ENCODE measurements at places on chromosomes 5 and 9. TPM values are rescaled to one million over a fixed set of nuclear protein-coding genes. Genes with fewer than 3 reads are reported as not detected.

DNA sequence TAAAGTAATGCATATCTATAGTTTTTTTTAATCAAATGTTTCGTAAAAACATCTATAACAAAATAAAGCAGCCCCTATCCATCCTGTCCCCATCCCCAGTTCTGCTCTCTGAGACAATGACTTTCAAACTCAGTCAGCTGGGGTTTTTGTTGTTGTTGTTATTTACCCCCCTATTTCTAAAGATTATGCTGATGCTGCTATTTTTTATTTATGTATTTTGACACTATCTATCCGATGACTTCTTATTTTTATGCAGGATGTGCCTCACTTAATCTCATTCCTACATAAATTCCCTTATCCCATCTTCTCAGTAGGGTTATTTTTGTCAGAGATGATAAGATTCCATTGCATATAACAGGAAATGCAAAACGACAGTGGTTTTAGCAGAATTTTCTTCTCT is 45.3 kb upstream of the ENTREP1 start:
- H3K27me3 ChIP-seq, result no peaks in the 10 kb centered on the region
- no peak overlapping the region for H3K27ac ChIP-seq
- no peak for DNase-seq
- H3K36me3 ChIP-seq, result no peaks in the 10 kb centered on the region
- H3K4me1 ChIP-seq, result no peaks in the 10 kb centered on the region
- H3K4me3 ChIP-seq, result no peak overlapping the region

DNA sequence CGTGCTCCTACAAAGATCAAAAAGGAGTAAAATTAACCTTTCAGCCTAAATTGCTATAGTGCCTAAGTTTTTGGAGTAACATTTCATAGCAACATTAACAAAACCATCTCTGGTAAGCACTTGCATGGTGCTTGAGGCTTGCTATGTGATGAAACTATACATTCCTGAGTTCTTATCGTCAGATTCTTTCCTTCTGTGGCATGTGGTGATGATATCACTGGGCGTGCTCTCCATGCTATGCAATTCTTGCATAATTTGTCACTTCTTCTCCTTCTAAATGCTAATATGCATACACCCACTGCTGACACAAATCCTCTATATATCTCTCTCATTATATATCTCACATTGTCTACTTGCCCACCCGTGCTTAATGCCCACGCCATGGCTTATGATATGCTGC is 2019.9 kb downstream of the MAT2B start:
- no peak overlapping the region for H3K4me3 ChIP-seq
- H3K27ac ChIP-seq, result no peak overlapping the region
- H3K4me1 ChIP-seq, result no peaks in the 10 kb centered on the region
- DNase-seq, result no peak

DNA sequence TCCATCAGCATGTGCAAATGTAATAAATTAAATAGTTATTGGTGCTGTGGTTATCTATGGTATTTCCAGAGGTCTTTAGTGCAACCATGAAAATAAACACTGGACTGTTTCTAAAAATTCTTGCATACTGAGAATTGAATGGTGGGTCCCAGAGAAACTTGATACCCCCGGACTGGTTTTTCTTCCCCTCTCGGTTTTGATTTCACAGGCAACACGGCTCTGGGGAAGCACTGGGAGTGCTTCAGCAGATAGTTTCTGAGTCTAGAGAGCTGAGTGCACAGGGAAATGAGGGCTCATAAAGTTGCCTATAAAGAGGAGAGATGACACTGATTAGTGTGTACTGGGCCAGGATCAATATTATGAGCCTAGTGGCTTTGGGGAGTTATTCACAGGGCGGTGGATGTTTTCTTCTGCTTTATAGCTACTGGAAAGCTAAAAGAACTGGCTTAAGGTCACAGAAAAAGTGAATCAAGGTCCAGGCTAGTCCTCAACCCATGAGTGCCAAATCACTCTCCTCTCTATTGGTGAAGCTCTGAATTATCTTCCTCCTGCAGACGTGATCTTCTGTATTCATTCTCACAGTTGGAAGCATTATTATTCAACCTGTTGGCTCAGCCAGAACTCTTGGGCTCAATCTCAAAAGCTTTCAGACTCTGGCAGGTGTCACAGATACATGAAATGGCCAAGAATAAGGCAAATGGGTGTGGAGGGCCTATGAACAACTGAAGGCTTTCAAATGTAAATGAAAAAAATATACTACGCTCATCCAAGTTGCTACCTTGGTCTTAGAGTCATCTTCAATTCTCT is 170.2 kb upstream of the HMHB1 start:
- peaks cover 14% of the 10 kb centered on the region for H3K4me1 ChIP-seq
- DNase-seq, result no peak
- no peaks in the 10 kb centered on the region for H3K27me3 ChIP-seq
- no peak overlapping the region for H3K27ac ChIP-seq
- no peak overlapping the region for H3K4me3 ChIP-seq

The ADAMTS12 gene
- total RNA-seq, result 7.3 TPM

The IGIP gene
- 24.2 TPM for total RNA-seq

GRCh38 chr5:142491270-142491669 is 166.4 kb upstream of the SPRY4 start:
- H3K27me3 ChIP-seq, result no peaks in the 10 kb centered on the region
- H3K4me3 ChIP-seq, result no peak overlapping the region
- no peaks in the 10 kb centered on the region for H3K36me3 ChIP-seq
- H3K27ac ChIP-seq, result no peak overlapping the region

DNA sequence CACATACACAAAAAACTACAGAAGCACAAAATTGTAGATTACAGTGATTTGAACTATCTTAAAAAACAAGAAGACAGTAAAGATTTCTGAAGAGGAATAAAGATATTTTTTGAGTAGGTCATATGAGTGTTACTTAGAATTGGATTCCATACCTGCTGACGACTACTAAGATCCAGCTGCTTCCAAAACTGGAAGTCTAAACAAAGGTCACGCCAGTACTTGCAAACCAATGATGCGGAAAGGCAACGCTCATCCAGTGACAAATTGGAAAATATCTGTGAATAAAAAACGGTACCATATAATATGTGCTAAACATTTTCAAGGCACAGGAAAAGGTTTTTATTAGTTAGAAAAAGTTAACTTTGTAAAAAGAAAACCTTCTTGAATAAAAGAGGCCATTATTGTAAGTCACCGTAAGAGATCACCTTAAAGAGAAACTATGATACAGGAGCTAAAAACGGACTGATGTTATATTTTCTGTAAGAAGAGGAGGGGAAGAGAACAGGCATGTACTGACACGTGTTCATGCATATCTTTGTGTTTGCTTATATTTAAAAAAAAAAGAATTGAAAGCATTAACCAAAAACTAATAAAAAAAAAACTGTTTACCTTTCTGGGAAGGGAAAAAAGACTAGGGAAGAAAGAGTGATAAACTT is 14.1 kb downstream of the FBXL17 start:
- H3K27ac ChIP-seq, result no peak overlapping the region
- H3K27me3 ChIP-seq, result no peaks in the 10 kb centered on the region
- no peak overlapping the region for H3K4me3 ChIP-seq
- H3K4me1 ChIP-seq, result no peaks in the 10 kb centered on the region
- DNase-seq, result no peak
- peaks cover 3% of the 10 kb centered on the region for H3K36me3 ChIP-seq

- no peak overlapping the region for H3K4me3 ChIP-seq
- H3K36me3 ChIP-seq, result no peaks in the 10 kb centered on the region
- no peak for DNase-seq
- H3K4me1 ChIP-seq, result no peaks in the 10 kb centered on the region
- H3K27ac ChIP-seq, result no peak overlapping the region
- no peaks in the 10 kb centered on the region for H3K27me3 ChIP-seq
Measured at GRCh38 chr5:39532511-39532910, 107.7 kb upstream of the DAB2 start.

The C9orf50 gene
- total RNA-seq, result not detected

- H3K4me3 ChIP-seq, result peak overlapping the region; percentile 83
- no peak for DNase-seq
- H3K27ac ChIP-seq, result no peak overlapping the region
- H3K27me3 ChIP-seq, result no peaks in the 10 kb centered on the region
- H3K36me3 ChIP-seq, result no peaks in the 10 kb centered on the region
Measured at GRCh38 chr5:77852068-77852513, 76.0 kb upstream of the TBCA start.

- peaks cover 12% of the 10 kb centered on the region for H3K4me1 ChIP-seq
- no peak for DNase-seq
- no peaks in the 10 kb centered on the region for H3K36me3 ChIP-seq
- H3K4me3 ChIP-seq, result no peak overlapping the region
Measured at GRCh38 chr5:57302643-57303042, 128.8 kb downstream of the GPBP1 start.

GRCh38 chr9:121326901-121327613 is 43.0 kb downstream of the STOM start:
- H3K27me3 ChIP-seq, result no peaks in the 10 kb centered on the region
- H3K4me3 ChIP-seq, result no peak overlapping the region
- no peak for DNase-seq
- H3K27ac ChIP-seq, result peak overlapping the region; percentile 96
- peaks cover 69% of the 10 kb centered on the region for H3K36me3 ChIP-seq
- H3K4me1 ChIP-seq, result peaks cover 84% of the 10 kb centered on the region

GRCh38 chr5:105968981-105969380 is 1701.8 kb downstream of the EFNA5 start:
- H3K27ac ChIP-seq, result no peak overlapping the region
- no peaks in the 10 kb centered on the region for H3K27me3 ChIP-seq
- H3K4me1 ChIP-seq, result no peaks in the 10 kb centered on the region

GRCh38 chr5:147551677-147552076 is 41.8 kb upstream of the DPYSL3 start:
- H3K36me3 ChIP-seq, result no peaks in the 10 kb centered on the region
- no peaks in the 10 kb centered on the region for H3K27me3 ChIP-seq
- no peak for DNase-seq
- H3K4me1 ChIP-seq, result peaks cover 45% of the 10 kb centered on the region
- H3K27ac ChIP-seq, result no peak overlapping the region
- H3K4me3 ChIP-seq, result no peak overlapping the region

- H3K27ac ChIP-seq, result no peak overlapping the region
- H3K4me1 ChIP-seq, result no peaks in the 10 kb centered on the region
- no peaks in the 10 kb centered on the region for H3K36me3 ChIP-seq
Measured at GRCh38 chr5:160976181-160976580, 124.2 kb upstream of the ATP10B start.

DNA sequence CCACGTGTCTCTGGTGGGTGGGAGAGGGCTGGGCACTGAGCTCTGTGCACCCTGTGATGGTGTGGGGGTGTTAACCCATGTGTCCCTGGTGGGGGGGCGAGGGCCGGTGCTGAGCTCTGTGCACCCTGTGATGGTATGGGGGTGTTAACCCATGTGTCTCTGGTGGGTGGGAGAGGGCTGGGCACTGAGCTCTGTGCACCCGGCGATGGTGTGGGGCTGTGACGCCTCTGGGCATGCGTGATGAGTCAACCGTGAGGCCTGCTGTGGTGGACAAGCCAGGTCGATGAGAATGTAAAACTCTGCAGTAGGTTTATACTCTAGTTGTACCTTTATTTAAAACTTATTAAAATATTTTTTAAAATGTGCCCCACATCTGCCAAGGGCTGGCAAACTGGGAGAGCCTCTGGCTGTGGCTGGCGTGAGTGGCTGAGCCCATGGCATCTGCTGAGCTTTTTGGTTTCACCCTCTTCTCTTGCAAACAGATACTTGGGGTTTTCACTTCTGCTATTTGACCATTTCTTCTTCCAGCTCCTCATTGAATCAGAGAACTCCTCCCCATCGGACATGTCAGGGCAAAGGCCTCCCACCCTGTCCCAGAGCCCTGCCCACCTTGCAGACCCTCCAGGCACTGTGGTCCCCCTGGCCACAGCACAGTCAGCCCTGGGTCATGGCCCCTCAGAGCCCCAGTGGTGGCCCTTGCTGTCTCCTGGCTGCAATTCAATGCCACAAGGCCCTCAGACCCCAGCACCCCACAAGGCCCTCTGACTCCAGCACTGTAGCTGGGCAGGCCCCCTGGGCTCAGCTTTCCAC is 18.5 kb upstream of the EXOC3 start:
- H3K27me3 ChIP-seq, result no peaks in the 10 kb centered on the region
- H3K4me3 ChIP-seq, result no peak overlapping the region
- H3K36me3 ChIP-seq, result no peaks in the 10 kb centered on the region
- H3K27ac ChIP-seq, result no peak overlapping the region
- DNase-seq, result no peak

The SLC34A1 gene
- total RNA-seq, result not detected

GRCh38 chr5:130290219-130290618 is 386.0 kb downstream of the CHSY3 start:
- H3K27me3 ChIP-seq, result no peaks in the 10 kb centered on the region
- H3K27ac ChIP-seq, result no peak overlapping the region
- H3K4me3 ChIP-seq, result no peak overlapping the region
- H3K4me1 ChIP-seq, result peaks cover 33% of the 10 kb centered on the region

The NDUFA8 gene
- 19.3 TPM for total RNA-seq

The SHOC1 gene
- total RNA-seq, result not detected

GRCh38 chr9:72794946-72795345 is 157.9 kb downstream of the ALDH1A1 start:
- H3K27ac ChIP-seq, result no peak overlapping the region
- H3K36me3 ChIP-seq, result no peaks in the 10 kb centered on the region
- no peak for DNase-seq
- no peaks in the 10 kb centered on the region for H3K27me3 ChIP-seq
- no peaks in the 10 kb centered on the region for H3K4me1 ChIP-seq

DNA sequence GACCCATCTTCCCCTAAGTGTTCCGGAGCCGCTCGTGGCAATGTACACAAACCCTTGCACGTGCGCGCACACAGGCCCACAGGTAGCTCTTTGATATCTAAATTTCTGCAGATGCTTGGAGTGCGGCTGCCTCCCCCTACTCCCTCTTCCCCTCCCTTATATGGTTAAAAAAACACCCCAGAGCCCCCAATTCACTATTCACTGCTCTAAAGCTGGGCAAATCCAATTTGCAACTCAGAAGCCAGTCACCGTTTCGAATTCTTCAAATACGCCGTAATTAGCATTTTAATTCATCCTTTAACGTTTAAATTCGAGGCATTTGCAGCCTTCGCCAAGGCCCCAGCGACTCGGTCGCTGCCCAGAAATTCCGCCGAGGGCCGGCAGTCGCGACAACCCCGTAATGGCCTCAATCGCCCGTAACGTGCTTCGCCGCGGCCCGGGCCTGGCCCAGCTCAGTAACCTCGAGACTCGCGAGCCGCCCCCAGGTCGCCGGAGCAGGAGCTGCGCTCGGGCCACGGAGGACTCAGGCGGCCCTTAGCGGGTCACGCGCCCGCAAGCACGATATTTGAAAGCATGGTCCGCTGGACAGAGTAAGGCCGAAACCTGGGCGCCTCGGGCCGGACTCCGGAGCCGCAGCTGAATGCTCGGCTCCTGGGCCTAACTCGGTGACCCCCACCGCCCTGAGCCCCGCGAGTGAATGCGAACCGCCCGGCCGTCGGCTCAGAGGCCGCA is 1.3 kb downstream of the IRX2 start:
- no peak overlapping the region for H3K27ac ChIP-seq
- no peak for DNase-seq
- no peaks in the 10 kb centered on the region for H3K4me1 ChIP-seq
- peak overlapping the region; percentile 52 for H3K4me3 ChIP-seq

Measured in thoracic aorta (tissue), 2 donors.